ENCODE measurements at places on chromosomes 6 and 20. TPM values are rescaled to one million over a fixed set of nuclear protein-coding genes. Genes with fewer than 3 reads are reported as not detected.

- H3K4me3 ChIP-seq = no peak within 1 kb of the TSS
- no peak for DNase-seq
- H3K27ac ChIP-seq = no peak within 1 kb of the TSS
These were observed at the start of gene PHACTR1 for GRCh38 chr6:12716298-12716916. Gene PHACTR1 (plus strand): TSS chr6:12716767.

- H3K4me3 ChIP-seq = no peak overlapping the region
- no peak for DNase-seq
- no peaks in the 10 kb centered on the region for H3K36me3 ChIP-seq
These were observed 265.0 kb downstream of the CDC5L start for GRCh38 chr6:44652547-44652946.

DNA sequence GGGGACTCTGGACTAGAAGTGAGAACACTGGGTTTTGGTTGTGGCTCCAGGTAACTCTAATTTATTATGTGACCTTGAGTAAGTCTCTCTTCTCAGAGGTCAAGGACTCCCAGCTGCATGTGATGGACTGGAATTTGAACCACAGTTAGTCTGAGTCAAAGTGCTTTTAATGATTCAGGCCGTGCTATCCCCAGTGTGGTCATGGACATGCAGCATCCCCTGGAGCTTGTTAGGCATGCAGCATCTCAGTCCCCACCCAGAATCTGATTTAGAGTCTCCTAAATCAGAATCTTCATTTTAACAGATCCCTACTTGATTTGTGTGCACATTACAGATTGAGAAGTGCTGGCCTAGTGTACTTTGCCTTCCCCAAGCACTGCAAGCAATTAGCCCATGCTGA, 74.2 kb downstream of the TOX2 start:
- DNase-seq = no peak
- no peaks in the 10 kb centered on the region for H3K4me1 ChIP-seq
- no peaks in the 10 kb centered on the region for H3K27me3 ChIP-seq
- H3K36me3 ChIP-seq = no peaks in the 10 kb centered on the region
- no peak overlapping the region for H3K4me3 ChIP-seq

DNA sequence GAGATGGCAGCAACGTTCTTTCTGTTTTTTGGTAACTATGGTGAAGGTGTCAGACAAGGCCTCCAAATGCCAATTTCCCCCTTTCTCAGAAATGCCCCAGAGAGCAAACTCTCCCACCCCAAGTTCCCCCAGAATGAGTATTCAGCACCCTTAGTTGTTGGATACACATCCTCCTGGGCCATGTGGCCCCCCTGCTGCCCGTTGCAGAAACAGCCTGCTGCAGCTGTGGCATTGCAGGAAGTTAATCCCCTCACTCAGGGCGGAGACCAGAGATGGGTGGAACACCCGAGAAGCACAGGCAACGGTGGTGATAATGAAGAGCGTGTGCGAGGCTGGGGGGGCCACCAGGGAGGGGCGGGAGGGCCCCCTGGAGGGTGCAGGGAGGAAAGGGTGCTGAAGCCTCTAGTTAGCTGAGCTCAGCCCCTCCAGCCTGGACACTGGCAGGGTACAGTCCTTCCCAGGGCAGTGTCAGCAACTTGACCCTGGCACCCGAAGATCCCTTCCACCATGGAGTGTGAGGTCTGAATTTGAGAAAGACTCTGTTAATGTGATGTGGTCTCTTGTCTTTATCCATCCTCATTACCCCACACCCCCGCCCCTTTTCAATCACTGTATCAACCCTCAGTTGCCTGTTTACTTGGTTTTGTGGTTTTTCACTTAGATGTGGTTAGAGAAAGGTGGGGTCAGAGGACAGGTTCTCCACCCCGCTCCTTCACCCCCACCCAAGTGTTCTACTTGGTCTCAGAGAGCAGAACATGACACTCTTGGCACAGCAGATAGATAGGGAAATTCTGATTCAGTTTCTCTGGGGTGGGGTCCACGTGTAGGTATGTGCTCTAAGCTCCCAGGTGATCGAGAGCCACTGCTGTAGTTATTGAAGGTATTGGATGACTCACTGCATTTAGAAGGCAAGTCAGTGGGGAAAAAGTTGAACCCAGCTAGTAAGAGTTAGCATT, 208.8 kb upstream of the SUPT3H start:
- no peaks in the 10 kb centered on the region for H3K36me3 ChIP-seq
- DNase-seq = no peak
- no peak overlapping the region for H3K27ac ChIP-seq
- no peaks in the 10 kb centered on the region for H3K27me3 ChIP-seq

DNA sequence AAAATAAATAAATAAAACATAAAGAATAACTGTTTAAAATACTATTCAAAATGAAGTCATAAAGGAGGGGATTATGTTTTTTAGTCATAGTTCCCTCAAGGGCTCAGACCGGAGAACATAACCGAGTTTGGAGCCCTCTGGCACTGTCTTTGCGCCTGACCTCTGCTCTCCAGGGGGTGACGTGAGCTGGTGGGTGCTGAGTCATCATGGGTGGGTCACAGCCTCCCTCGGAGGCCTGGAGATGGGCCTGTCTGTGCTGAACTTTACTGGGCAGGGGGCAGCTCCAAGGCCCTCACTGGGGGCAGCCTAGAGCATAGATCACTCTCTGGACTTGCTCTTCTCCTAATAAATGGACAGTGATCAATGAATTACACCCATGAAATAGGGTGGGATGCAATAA, 3.1 kb upstream of the MAVS start:
- H3K27me3 ChIP-seq = no peaks in the 10 kb centered on the region
- DNase-seq = no peak

- no peak overlapping the region for H3K27ac ChIP-seq
- no peaks in the 10 kb centered on the region for H3K27me3 ChIP-seq
- no peaks in the 10 kb centered on the region for H3K36me3 ChIP-seq
- DNase-seq = no peak
- no peak overlapping the region for H3K4me3 ChIP-seq
- no peaks in the 10 kb centered on the region for H3K4me1 ChIP-seq
These were observed 2.0 kb downstream of the CST5 start for GRCh38 chr20:23877524-23877923.

DNA sequence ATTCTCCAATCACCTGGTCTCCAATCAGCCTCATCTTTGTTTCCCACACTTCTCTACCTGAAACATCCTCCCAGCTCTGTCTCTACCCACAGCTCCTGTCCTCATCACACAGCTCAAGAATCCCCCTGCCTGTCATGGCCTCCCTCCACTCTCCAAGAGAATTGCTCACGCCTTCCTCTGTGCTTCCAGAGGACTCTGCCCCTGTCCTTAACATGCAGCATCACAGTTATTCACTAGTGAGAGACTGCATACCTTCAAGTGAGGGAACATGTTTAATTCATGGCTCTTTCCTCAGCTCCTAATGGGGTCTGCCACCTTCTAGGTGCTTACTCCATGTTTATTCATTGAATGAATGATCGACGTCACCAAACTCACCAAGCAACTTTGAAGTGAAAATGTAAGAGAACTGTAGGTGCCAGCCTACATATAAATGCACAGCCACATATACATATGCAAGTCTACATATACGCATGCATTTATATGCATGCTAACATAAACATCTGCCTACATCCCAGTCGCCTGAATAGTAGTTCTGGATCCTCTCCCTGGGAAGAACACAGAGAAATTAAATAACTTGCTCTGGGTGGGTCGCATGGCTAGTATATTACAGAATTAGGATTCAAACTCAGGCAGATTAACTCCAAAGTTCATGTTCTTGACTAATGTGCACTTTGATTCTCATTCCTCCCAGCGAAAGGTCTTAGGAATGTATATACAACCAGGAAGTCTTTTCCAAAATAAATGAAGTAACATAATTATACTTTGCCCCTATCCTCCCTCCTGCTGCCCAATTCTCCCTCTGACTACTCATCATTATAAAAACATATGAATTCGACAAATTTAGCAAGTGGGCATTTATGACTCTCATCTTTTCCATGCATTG, 295.6 kb downstream of the MAFB start:
- DNase-seq = no peak
- no peaks in the 10 kb centered on the region for H3K27me3 ChIP-seq
- H3K4me3 ChIP-seq = no peak overlapping the region
- H3K27ac ChIP-seq = no peak overlapping the region
- no peaks in the 10 kb centered on the region for H3K4me1 ChIP-seq

- H3K27me3 ChIP-seq = no peaks in the 10 kb centered on the region
- peak overlapping the region; percentile 89 for H3K4me3 ChIP-seq
- DNase-seq = peak; percentile 90
- H3K4me1 ChIP-seq = peaks cover 16% of the 10 kb centered on the region
- H3K36me3 ChIP-seq = no peaks in the 10 kb centered on the region
- H3K27ac ChIP-seq = peak overlapping the region; percentile 89
These were observed 394 bp downstream of the AKAP12 start for GRCh38 chr6:151240036-151240685.

DNA sequence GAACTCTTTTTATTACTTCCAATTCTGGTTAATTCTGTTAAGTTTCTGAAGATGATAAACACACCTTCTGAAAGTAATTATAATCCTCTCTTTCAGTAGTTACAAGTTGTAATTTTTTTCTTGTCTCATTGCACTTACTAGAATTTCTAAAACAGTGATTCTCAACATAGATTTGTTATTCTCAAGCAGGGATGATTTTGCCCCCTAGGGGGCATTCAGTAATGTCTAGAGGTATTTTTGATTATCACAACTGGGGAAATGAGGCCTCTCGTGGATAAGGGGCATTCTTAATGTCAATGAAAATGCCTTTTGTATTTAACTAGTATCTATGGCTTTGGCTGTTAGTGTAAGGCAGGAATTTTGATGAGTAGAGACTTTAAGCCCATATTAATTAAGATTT, 39.4 kb upstream of the MAFB start:
- no peaks in the 10 kb centered on the region for H3K4me1 ChIP-seq
- no peak overlapping the region for H3K4me3 ChIP-seq
- no peak for DNase-seq

DNA sequence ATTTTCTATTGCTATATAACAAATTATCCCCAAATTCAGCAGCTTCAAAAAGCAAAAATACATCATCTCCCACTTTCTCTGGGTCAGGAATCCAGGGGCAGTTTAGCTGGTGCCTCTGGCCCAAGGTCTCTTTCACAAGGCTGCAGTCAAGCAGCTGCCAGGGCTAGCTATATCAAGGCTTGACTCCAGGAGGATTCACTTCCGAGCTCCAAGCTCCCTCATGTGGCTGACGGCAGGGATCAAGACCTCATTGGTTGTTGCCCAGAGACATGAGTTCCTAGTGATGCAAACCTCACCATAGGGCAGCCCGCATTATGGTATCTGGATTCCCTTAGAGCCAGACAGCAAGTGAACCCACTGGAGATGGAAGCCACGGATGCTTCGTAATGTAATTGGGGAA, 1.3 kb upstream of the VNN1 start:
- DNase-seq = peak; percentile 27
- H3K4me3 ChIP-seq = no peak overlapping the region
- H3K4me1 ChIP-seq = no peaks in the 10 kb centered on the region
- H3K27ac ChIP-seq = no peak overlapping the region
- H3K36me3 ChIP-seq = no peaks in the 10 kb centered on the region

DNA sequence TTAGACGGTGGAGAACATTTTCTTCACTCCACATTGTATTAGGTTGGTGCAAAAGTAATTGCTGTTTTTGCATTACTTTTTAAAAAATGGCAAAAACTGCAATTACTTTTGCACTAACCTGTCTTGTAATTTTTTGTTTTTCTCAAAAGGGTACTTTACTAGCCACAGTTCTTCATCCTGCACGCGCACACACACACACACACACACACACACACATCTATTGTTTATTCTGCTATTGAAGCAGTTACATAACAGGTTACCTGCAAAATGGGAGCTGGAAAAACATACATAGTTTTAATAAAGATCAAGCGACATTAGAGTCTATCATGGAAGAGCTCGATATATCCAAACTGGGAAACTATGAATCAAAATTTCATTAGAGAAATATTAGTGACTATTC, 235.2 kb downstream of the SIM1 start:
- DNase-seq = no peak
- H3K4me1 ChIP-seq = no peaks in the 10 kb centered on the region
- no peaks in the 10 kb centered on the region for H3K27me3 ChIP-seq
- H3K36me3 ChIP-seq = no peaks in the 10 kb centered on the region

DNA sequence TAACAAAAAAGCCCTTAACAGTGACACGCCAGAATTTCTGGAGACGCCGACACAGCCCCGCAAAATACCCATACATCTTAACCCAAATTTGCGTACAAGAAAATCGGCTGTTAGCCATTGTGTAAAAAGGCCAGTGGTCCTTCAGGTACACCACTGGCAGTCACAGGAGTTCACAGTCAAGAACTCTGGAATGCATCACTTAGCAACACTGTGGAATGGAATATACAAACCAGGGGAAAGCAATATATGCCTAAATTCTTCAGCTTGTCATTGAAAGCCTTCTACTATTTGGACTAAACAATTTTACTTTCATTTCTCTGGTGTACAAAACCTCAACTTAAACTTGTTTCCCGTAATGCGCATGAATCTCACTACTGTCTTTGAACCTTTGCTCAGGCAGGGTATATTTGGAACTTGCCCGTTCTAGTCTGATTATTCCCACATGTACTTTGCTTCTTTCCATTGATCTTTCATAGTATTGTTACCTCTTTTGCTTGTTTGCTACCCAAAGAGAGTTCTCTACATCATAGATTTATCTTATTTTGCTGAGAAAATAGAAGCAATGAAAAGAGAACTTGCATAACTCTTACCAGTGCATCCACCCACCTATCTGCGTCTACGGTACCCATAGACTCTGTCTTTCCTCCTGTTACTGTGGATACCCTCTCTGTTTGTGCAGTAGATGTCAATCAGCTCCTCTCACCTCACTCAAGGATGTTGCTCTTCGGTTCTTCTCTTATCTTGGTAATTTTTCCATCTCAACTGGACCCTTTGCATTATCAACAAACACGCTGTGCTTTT, at the start of gene ARMH2:
TSS of gene ARMH2 (minus strand) at position 178 of the 801 bp plus-strand sequence. CDS start at position 118, 60 bp downstream.
- no peaks in the 10 kb centered on the region for H3K27me3 ChIP-seq
- no peaks in the 10 kb centered on the region for H3K36me3 ChIP-seq

DNA sequence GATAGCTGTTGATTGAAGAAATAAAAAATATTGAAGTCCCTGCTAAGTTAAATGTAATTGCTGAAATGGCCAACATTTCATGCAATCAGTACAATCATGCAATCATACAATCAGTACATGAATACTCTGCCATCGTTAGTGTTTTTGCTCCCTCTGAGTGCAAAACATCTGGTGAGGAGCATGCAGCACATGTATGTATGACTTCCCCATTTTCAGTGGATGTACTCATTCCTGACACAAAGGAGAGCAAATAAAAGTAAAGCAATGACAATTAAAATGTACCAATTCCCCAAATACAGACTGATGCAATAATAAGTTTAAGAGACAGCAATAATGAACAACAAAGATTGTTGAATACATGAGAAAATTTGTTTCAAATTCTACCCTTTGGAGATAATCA, 140.7 kb downstream of the PLCB1 start:
- no peaks in the 10 kb centered on the region for H3K36me3 ChIP-seq
- H3K4me3 ChIP-seq = no peak overlapping the region
- no peak for DNase-seq
- H3K27me3 ChIP-seq = no peaks in the 10 kb centered on the region
- H3K4me1 ChIP-seq = no peaks in the 10 kb centered on the region

VWA7 gene
- total RNA-seq = 24.7 TPM

OR12D1 gene
- total RNA-seq = not detected

SNX14 gene
- 52.8 TPM for total RNA-seq

ILRUN gene
- 42.7 TPM for total RNA-seq

BCAS4 gene
- 16.1 TPM for total RNA-seq

LSM2 gene
- 58.9 TPM for total RNA-seq

SMIM28 gene
- total RNA-seq = not detected

TXLNB gene
- 17.5 TPM for total RNA-seq

CAGE1 gene
- 0.09 TPM for total RNA-seq

ZNF391 gene
- total RNA-seq = 3.7 TPM

MAK gene
- total RNA-seq = 0.18 TPM

GRM1 gene
- total RNA-seq = 0.54 TPM

SGK2 gene
- 2.4 TPM for total RNA-seq

IPCEF1 gene
- total RNA-seq = 0.15 TPM

All from cardiac muscle cell (in vitro differentiated cells and primary cell).